ENCODE measurements at places on chromosomes 3 and 15.

DNA sequence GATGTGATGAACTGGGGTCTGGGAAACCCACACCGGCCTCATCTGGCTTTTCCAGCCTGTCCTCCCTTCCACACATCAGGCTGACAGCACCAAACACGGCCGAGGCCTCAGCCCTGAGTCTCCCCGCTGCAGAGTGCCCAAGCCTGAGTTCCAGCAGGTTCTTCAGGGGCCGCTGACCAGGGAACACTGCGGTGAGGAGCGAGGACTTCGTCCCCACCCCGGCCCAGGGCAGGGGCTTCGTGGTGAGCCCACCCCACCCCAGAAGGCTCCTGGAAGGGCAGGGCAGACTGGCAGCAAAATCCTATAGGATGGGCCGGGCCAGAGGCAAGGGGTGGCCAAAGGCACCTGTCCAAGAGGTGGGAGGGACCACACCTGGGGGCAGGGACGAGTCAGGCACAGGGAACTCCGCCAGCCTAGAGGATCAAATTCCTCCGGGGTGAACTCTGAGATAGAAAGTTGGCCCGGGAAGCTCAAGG, at the start of gene SLC51A:
Gene SLC51A (plus strand): TSS at position 446 of the 476 bp plus-strand sequence. CDS start 179 bp downstream, outside the sequence.
- DNase-seq = no peak

GRCh38 chr3:132753946-132754345, 31.7 kb upstream of the NPHP3 start:
- DNase-seq = no peak

GRCh38 chr3:122305818-122306621, 19.0 kb upstream of the CSTA start:
- peak; percentile 28 for DNase-seq

- DNase-seq = peak; percentile 57
Observed at GRCh38 chr15:73964736-73965093, 27.4 kb downstream of the STOML1 start.

DNA sequence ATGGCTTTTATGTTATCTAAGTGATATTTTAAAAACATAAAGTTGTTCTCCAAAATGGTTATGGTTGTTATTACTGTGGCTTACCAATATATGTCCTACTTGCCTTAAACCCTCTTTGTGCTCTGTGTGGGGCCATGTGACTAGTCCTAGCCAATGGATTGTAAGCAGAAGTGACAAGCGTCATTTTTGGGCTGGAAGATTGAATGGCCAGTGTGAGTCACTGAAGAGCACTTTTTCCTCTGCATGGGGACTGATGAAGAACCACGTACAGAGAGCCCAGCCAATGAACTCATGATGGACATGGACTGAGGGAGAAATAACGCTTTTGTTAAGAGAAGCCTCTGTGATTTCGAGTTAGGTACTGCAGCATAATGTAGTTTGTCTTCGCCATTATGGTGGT, 332.7 kb downstream of the EDEM1 start:
- DNase-seq = no peak

Measured in prostate gland (tissue), 2 donors.